ENCODE measurements at places on chromosomes 11 and 22. TPM values are rescaled to one million over a fixed set of nuclear protein-coding genes. Genes with fewer than 3 reads are reported as not detected.

RELT gene
- total RNA-seq = 18.4 TPM

MRGPRX2 gene
- not detected for total RNA-seq

XKR3 gene
- total RNA-seq = not detected

DSCAML1 gene
- total RNA-seq = 0.09 TPM

OR52E8 gene
- not detected for total RNA-seq

MMP12 gene
- not detected for total RNA-seq

OR56A3 gene
- total RNA-seq = not detected

BANF1 gene
- total RNA-seq = 348 TPM

SAA1 gene
- total RNA-seq = not detected
